PC-3 (cell line): ENCODE measurements at places on chromosomes 5 and 9. TPM values are rescaled to one million over a fixed set of nuclear protein-coding genes. Genes with fewer than 3 reads are reported as not detected.
A peak's percentile ranks its signal among the peaks of the same experiment; 100 is the strongest.

- peak overlapping the region; percentile 62 for H3K27ac ChIP-seq
- H3K4me1 ChIP-seq: peaks cover 6% of the 10 kb centered on the region
- no peaks in the 10 kb centered on the region for H3K27me3 ChIP-seq
- H3K36me3 ChIP-seq: no peaks in the 10 kb centered on the region
- H3K4me3 ChIP-seq: no peak overlapping the region
Measured at GRCh38 chr5:17024686-17025180, 88.6 kb upstream of the MYO10 start.

DNA sequence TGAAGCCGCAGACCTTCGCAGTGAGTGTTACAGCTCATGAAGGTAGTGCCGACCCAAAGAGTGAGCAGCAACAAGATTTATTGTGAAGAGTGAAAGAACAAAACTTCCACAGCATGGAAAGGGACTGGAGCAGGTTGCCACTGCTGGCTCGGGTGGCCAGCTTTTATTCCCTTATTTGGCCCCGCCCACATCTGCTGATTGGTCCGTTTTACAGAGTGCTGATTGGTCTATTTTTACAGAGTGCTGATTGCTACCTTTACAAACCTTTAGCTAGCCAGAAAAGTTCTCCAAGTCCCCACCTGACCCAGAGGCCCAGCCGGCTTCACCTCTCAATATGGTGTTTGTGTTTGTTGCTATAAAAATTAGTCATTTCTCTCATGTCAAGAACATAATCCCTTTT, 49.7 kb downstream of the RECK start:
- no peak overlapping the region for H3K27ac ChIP-seq
- no peaks in the 10 kb centered on the region for H3K36me3 ChIP-seq
- H3K4me1 ChIP-seq: peaks cover 10% of the 10 kb centered on the region

DNA sequence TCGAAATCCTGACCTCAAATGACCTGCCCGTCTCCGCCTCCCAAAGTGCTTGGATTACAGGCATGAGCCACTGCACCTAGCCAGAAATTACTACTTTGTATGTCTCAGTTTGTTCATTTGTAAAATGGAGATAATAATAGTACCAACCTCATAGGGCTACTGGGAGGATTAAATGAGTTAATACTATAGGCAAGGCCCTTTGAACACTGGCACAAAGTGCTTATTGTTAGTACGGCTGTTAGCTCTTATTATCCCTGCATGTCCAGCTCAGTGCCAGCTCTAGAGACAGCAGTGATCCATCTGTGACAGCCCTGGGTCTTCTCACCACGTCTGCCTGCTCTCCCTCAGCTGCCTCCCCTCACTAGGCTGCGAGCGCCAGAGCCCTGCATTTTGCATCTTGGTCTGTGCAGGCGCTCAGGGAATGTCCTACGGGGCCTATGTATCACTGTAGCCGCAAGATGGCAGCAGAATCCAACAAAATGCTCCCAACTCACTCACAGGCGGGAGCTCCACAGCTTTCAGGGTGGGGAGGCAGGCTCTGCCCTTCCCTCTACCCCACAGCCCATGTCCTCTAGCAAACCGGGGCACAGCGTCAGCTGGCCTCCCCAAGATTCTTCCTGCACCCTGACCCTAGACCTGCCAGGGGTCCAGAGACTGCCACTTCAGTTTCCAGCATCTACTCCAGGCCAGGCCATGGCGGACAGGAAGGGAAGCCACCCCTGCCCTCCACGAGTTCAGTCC, 17.7 kb upstream of the AKNA start:
- H3K4me3 ChIP-seq: no peak overlapping the region
- H3K36me3 ChIP-seq: no peaks in the 10 kb centered on the region
- peak; percentile 73 for DNase-seq
- H3K27ac ChIP-seq: no peak overlapping the region
- H3K27me3 ChIP-seq: no peaks in the 10 kb centered on the region

DNA sequence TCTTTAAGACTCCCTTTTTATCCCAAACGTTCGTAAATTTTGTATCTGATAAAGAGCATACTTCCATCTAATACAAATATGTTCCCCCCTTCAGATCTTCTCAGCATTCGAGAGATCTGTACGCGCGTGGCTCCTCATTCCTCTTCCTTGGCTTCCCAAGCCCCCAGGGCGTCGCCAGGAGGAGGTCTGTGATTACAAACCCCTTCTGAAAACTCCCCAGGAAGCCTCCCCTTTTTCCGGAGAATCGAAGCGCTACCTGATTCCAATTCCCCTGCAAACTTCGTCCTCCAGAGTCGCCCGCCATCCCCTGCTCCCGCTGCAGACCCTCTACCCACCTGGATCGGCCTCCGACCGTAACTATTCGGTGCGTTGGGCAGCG, 19.9 kb downstream of the CDKN2A start:
- H3K4me1 ChIP-seq: peaks cover 6% of the 10 kb centered on the region; the same call in 1 of the 2 replicates
- peaks cover 8% of the 10 kb centered on the region for H3K36me3 ChIP-seq
- DNase-seq: no peak
- no peak overlapping the region for H3K4me3 ChIP-seq
- H3K27me3 ChIP-seq: no peaks in the 10 kb centered on the region
- no peak overlapping the region for H3K27ac ChIP-seq

GRCh38 chr9:107929443-107929842, 439.9 kb upstream of the KLF4 start:
- no peaks in the 10 kb centered on the region for H3K27me3 ChIP-seq
- peaks cover 19% of the 10 kb centered on the region for H3K4me1 ChIP-seq
- no peaks in the 10 kb centered on the region for H3K36me3 ChIP-seq
- no peak overlapping the region for H3K4me3 ChIP-seq
- no peak for DNase-seq
- H3K27ac ChIP-seq: no peak overlapping the region

DNA sequence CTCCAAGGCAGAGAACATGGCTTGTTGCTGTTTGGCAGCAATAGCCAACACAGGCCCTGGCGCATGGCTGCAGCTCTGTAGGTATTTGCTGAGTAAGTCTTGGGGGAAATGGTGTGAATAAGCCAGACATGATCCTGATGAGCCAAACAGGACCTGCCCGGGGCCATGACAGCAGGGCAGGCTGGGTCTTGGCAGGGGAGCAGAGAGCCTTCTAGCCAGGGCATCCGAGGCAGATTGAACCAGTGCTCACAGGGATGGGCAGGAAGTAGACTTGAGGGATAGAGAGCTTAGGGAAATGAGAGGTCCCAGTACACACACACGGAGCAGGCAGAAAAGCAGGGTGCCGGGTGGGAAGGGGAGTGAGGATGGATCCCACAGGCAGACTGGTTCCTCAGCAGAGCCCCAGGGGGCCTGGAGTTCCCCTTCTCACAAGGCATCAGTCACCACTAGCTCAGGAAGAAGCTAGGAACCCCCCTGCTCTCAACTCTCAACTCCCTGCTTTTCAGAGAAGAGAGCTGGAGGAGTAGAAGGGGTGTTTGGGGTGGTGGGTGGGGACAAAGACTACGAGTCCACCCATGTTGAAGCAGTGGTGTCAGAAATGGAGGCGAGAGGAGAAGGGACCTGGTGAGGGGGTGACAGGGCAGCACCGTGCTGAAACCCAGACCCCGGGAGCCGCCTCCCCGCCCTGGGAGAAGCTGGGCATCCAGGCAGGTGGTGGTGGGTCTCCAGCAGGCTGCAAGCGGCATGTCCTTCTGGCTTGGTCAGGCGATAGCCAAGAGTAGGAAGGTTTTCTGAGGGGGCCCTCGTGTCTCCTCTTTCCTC, 111.1 kb downstream of the RGS3 start:
- no peak overlapping the region for H3K27ac ChIP-seq
- H3K4me3 ChIP-seq: no peak overlapping the region
- H3K27me3 ChIP-seq: no peaks in the 10 kb centered on the region
- H3K36me3 ChIP-seq: no peaks in the 10 kb centered on the region
- peaks cover 55% of the 10 kb centered on the region for H3K4me1 ChIP-seq

DNA sequence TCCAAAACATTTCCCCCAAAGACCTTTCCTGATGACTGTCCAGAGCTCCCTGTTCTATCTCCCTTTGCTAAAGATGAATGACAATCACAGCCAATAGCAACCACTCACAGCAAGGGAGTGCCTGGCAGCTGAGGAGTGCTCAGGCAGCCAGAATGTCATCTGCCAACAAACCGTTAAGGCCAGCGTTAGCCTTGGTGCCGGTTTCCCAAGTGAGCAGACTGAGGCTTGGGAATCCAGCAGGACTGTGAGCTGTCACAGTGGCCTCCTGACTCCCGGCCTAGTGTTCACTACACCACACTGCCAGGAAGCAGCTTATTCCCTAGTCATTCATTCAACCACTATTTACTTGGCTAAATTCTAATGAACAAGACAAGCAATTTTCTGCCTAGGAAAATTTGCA, 24.7 kb downstream of the STK10 start:
- H3K27me3 ChIP-seq: no peaks in the 10 kb centered on the region
- DNase-seq: no peak
- no peak overlapping the region for H3K27ac ChIP-seq
- H3K4me3 ChIP-seq: no peak overlapping the region
- H3K36me3 ChIP-seq: no peaks in the 10 kb centered on the region

- peaks cover 2% of the 10 kb centered on the region for H3K36me3 ChIP-seq
- no peak for DNase-seq
- no peak overlapping the region for H3K27ac ChIP-seq
Measured at GRCh38 chr5:34736445-34737115, 80.5 kb downstream of the RAI14 start.

- no peak overlapping the region for H3K27ac ChIP-seq
- no peak overlapping the region for H3K4me3 ChIP-seq
- DNase-seq: no peak
- peaks cover 43% of the 10 kb centered on the region for H3K4me1 ChIP-seq
- H3K36me3 ChIP-seq: no peaks in the 10 kb centered on the region
Measured at GRCh38 chr5:34611464-34612415, 44.4 kb upstream of the RAI14 start.

- H3K4me3 ChIP-seq: no peak overlapping the region
- H3K27ac ChIP-seq: no peak overlapping the region
- H3K4me1 ChIP-seq: 0 out of 2 replicates have a peak, but pooled peaks cover 6% of the 10 kb centered on the region
- no peaks in the 10 kb centered on the region for H3K27me3 ChIP-seq
- H3K36me3 ChIP-seq: no peaks in the 10 kb centered on the region
- DNase-seq: no peak
Measured at GRCh38 chr5:33558489-33558888, 117.7 kb downstream of the TARS1 start.

DNA sequence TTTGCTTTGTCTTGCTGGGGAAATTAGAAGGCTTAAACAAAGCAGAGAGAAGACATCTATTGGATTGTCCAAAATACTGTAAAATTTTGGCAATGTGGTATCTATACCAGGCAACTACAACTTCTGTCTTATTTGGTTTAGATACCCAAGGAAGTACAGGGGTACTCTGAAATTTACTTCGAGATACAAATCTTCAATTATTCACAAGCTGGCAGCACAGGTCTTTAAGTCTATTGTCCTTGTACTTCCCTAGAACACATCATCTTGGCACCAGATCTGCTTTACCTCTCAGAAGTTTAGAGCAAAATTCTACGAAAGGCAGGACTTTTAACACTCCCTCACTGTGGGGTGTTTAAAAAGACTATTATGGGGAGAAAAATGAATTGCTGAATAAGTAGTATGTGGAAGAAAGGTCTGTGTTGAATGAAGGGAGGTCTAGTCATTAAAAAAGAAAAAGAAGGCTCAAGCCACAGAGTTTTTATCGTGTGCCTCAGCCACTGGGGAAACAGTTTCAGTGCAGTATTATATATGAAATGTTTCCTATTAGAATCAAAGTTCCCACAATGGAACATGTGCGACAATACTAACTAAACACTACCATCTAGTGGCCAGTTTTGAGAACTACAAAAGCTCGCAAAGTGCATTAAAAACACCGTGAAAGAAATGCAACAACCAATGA, 93.7 kb downstream of the PDE4D start:
- no peaks in the 10 kb centered on the region for H3K36me3 ChIP-seq
- H3K4me3 ChIP-seq: peak overlapping the region; percentile 56
- H3K27ac ChIP-seq: peak overlapping the region; percentile 99
- DNase-seq: peak; percentile 72
- no peaks in the 10 kb centered on the region for H3K27me3 ChIP-seq

DNA sequence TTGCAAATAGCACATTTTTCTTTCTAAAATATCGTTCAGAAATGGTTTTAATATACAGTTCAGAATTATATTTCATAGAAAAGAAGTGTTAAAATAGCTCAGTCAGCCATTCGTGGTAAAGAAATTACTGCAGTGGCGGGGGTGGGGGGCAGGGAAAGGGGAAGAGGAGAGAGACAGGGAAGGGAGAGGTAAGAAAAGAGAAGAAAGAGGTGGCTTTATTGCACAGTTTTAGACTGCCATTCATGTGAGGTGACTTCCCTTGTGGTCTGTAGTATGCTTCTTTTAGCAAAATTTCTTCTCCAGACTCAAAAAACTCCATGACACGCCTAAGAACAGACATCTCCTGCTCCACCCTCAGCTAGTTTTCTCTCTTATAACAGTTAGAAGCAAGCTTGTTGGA, 259.6 kb downstream of the TRPM3 start:
- H3K27ac ChIP-seq: no peak overlapping the region
- H3K36me3 ChIP-seq: no peaks in the 10 kb centered on the region
- no peak for DNase-seq
- H3K4me1 ChIP-seq: no peaks in the 10 kb centered on the region
- no peak overlapping the region for H3K4me3 ChIP-seq

DNA sequence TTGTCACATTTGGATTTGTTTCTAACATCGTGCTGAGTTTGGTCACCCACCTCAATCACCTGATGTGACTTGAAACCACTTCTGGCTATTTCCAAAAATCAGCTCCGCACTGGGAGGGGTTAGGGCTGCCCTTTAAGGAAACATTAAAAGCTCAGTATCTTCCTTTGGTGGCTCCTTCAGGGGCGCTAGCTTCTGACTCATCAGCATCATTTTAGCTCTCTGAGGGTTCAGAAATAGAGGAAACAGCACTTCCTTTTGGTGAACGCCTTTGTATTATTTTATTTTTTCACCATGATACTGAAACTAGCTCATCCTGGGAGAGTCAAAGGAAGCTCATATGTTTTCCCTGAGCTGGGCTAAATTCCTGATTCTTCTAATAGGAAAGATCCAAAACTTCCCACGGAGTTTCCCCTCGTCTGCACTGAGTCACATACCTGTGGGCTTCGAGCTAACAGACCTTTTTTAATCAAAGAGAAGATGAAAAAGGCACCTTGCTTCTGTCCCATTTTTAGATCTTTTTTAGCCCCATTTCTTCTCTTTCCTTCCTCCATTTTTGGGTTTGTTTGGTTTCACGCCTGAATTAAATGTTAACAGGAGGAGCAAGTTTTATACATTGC, 48.2 kb downstream of the ROPN1L start:
- H3K27ac ChIP-seq: no peak overlapping the region
- peak; percentile 26 for DNase-seq
- H3K4me3 ChIP-seq: no peak overlapping the region
- peaks cover 5% of the 10 kb centered on the region; the same call in 1 of the 2 replicates for H3K4me1 ChIP-seq
- no peaks in the 10 kb centered on the region for H3K27me3 ChIP-seq

- no peaks in the 10 kb centered on the region for H3K4me1 ChIP-seq
- no peak for DNase-seq
- peaks cover 54% of the 10 kb centered on the region for H3K27me3 ChIP-seq
- H3K36me3 ChIP-seq: no peaks in the 10 kb centered on the region
- no peak overlapping the region for H3K27ac ChIP-seq
Measured at GRCh38 chr5:1965925-1966324, 83.2 kb upstream of the IRX4 start.

FIBCD1 gene
- 7.5 and 8.9 TPM in 2 replicates for total RNA-seq

RABL6 gene
- total RNA-seq: 84.3 and 113 TPM in 2 replicates

PRUNE2 gene
- not detected in 2 replicates for total RNA-seq

ADGRD2 gene
- not detected in 2 replicates for total RNA-seq
